ENCODE measurements at places on chromosomes 6 and 20. TPM values are rescaled to one million over a fixed set of nuclear protein-coding genes. Genes with fewer than 3 reads are reported as not detected.

DNA sequence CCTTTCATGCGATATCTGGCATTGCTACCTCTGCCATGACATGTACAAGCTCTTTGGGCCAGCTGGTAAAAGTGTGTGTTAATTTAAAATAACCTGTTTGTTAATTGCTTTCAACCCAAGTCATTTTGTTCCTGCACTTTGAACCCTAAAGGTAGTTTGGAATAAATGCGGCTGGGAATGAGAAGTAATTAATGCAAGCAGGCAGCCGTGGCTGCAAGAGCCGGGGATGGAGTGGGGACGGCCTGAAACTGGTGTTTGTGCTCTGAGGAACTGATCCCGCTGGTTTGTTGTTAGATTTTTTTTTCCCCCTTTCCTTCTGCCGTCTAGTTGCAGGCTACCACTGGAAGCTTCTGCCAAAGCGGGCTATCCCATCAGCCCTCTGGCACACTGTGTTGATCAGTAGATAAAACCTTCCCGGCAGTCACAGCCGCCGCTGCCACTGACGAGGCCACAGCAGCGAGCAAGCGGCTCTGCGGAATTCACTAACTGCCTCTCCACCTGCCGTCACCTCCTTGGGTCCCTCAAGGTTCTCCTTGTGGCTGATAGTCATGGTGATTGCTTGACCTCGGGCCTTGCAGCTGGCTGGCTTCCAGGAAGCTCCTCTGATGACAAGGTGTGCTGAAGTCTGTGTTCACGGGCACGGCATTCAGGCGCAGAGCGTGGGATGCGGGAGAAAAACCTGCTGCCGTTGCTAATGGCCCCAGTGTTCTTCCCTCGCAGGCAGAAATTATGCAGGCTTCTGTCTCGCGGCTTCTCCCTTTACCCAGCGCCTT is 315.9 kb downstream of the TFAP2A start:
- DNase-seq = no peak

DNA sequence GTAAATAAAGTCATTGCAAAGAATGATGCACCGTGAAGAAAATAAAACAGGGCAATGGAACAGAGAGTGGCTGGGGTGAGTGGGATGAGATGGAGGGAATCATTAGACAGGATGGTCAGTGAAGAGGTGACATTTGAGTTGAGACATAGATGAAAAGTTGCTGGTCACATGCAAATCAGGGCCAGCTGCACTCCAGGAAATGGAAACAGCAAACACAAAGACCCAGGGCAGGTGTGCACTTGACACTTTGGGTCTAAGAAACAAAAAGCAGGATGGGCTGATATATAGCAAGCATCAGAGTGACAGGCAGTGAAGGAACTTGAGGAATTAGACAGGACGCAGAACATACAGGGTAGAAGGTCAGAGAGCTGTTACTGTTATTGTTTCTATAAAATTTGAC is 171.5 kb upstream of the RIPOR2 start:
- no peak for DNase-seq

DNA sequence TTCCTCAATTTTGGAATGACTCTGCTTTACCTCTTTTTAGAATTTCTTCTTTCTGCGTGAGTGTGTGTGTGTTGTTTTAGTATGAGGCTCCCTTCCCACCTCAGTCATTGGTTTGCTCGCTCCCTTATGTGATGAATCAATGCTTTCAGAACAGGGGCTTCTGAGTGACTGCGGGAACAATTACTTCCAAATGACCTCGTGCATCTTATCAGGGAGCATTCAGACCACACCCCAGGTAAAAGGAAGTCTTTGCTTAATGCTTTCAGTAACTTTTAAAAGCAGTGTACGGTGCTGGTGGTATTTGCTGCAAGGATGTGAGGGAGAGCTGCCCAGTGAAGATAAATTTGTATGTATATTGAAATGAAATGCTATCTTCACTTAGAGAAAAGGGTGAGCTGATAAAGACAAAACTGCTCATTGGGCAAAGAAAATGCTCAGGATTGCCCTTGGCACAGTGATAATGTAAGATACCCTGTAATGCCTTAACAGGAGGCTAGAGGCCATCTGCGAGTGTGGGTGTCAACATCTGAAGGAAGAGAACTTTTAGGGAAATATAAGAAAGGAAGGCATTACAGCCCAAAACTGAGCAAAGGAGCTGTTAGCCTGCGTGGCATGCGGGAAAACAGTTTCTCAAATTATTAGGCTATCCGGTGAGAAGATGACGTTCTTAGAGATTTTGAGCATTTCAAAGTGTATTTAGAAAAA is at the start of gene MLIP:
TSS of gene MLIP (plus strand) at position 103 of the 705 bp plus-strand sequence. CDS start at position 140, 37 bp downstream.
- no peak for DNase-seq

DNA sequence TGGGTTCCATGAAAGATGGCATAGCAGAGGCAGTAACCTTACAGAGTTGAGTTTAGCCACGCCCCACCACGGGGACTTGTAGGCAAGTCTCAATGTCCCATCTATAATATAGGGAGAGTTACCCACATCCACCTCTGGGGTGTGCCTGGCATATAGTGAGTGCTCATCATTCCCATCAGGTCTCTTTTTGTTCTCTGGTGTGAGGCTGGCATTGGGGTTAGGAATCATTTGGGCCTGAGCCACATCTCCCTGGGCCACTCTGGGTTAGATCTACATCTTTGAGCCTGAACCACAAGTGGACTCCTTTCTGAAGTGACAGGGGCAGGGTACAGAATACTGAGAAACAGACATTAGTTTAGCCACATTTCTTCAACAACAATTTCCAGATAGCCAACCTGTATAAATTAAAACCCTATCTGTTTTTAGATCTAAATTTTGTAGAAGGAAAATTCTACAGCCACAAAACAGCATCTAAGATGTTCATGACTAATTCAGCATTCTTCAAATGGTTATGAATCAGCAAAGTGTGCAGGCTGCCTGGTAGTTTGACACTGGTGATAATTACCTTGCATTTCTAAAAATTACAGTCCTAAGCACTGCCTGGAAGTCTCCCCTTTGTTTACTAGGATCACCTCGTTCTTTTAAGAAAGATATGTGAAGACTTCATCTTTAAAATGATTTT is 20.1 kb downstream of the RNF24 start:
- no peak for DNase-seq

DNA sequence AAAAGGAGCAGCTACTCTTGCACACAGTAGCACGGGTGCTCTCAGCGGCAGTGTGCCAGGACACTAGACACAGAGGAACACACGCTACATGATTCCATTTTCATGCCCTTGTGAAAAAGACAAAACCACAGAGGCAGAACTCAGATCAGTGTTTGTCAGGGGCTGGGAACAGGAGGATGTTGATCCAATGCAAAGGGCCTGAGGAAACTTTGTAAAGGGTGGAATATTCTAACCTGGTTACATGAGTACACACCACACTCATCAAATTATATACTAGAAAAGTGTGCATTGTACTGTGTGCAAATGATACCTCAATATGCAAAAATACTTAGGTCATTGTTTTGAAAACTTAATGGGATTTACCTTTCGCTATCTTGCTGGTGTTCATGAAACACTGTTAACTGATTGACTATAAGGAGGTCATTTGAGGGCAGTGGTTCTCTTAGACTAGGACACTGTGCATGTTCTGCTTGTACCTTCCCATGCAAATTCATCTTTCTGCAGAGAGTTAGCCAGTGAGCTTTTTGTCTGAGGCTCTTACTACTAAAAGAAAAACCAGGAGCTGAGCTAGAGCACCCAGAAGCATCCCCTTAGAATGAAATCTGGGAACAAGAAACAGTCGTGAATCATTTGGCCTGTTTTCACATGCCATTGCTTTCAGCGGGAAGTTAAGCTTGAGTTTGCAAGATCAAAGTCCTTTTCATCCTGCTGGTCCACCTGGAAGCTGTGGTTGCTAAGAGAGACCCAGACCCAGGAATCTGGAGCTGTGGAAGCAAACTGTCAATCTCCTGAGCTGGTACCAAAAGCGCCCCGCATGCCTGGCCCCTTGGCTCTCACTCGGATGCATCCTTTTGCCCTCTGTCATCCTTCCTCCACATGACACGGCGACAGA is 204.8 kb downstream of the TTLL2 start:
- DNase-seq = no peak

GRCh38 chr20:33945391-33946081 is 48.2 kb upstream of the RALY start:
- no peak for DNase-seq

DNA sequence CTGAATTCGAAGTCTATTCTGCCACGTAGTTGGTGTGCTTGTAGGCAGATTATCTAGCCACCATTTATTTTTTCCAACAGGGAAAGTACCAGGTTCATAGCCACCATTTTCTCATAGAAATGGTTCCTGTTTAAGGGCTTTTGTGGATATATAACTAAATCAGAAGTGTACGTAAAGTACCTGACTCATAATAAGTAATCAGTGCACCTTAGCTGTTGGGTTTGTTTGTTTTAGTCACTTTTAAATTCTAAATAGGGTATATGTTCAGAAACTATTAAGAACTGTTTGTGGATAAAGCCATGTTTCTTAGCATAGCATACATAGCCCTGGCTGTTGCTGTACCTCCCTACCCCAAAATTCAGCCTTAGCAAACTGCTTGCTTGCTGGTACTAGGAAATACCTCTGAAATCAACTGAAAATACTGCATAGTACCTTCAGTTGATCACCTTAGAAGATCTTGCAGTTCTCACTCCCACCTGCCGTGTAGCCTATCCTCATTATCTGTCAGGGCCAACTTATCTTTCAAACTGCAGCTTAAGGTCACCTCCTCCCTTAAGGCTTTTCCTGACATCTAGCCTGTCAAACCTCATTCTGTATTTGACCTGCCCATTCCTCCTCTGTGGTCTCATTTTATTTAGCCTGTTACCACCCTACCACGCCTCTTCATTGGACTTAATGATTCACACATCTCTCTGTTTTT is 44.6 kb upstream of the COL10A1 start:
- no peak for DNase-seq

GRCh38 chr6:68443704-68444103 is 191.4 kb upstream of the ADGRB3 start:
- DNase-seq = no peak

DNA sequence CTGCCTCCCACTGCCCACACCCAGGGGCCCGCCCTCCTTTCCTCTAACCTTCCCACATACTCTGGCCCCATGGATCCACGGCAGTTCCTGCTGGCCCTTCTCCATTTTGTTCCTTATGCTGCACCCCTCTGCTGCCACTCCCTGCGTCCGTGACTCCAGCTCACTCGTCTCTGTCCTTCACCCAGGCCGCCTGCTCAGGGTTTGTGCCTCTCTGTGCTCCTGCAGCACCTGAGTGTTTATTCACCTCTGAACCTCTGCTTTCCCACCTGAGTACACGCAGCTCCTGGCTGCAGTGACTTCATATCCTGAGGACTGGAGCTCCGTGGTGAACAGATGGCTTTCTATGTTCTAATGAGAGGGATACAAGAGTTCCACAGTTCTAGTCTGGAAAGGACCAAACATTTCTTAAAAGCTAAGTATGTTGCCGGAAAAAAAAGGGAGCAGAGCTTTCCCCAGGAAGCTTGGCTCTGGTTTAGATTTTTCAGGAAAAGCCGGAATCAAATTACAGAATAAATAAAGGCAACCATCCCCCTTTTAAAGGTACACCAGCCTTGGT is 1.5 kb upstream of the GNRH2 start:
- no peak for DNase-seq

- no peak for DNase-seq
Observed at GRCh38 chr6:38016824-38017223, 197.3 kb downstream of the ZFAND3 start.

DNA sequence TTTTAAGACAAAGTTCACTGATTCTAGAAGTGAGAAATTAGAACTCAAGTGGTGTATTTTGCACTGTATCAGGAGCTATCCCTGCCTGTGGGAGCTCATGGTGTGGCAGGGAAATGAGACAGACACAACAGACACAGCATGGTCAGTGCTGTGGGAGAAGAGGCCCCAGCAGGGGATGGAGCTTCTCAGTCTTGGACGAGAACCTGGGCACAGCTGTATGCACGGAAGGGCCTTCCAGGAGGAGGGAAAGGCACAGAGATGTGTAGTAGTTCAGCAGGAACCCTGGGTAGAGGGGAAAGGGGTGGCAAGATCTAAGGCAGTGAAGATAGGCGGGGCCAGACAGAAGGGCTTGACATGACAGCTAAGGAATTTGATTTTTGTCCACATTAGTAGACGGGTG is 48.8 kb upstream of the KIF25 start:
- DNase-seq = no peak

DNA sequence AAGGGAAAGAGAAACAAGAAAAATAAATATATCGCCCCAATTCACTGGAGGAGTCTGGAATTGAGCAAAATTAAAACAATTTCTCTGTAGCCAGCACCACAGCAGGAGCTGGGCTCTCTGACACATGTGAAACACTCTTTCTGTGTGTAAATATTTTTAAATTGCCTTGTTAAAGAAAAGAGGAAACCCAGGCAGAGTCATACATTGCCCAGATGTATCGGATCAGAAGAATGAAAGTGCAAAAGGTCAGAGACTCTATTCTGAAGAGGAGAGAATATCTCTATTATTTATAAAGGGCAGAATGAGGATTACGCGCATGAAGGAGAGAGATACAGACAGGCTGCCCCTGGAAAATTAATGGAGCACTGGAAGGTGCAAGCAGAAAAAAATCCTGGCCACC is 127.0 kb upstream of the MAN1A1 start:
- no peak for DNase-seq

- no peak for DNase-seq
Observed at GRCh38 chr20:35385733-35386132, 26.0 kb downstream of the UQCC1 start.

ATP6V1G2 gene
- 1.5 TPM for total RNA-seq

PEDS1 gene
- 22.6 TPM for total RNA-seq

HSPA1L gene
- 1.9 TPM for total RNA-seq

EPPIN gene
- total RNA-seq = not detected

RAB44 gene
- 0.29 TPM for total RNA-seq

CST4 gene
- not detected for total RNA-seq

MAP3K5 gene
- 48.4 TPM for total RNA-seq

SAMD10 gene
- 4.1 TPM for total RNA-seq
